Naive thymus-derived CD4-positive, alpha-beta T cell (primary cell): ENCODE measurements at places on chromosomes 5 and 9.

- H3K4me1 ChIP-seq: peaks cover 6% of the 10 kb centered on the region
- no peak overlapping the region for H3K4me3 ChIP-seq
- no peaks in the 10 kb centered on the region for H3K27me3 ChIP-seq
- no peaks in the 10 kb centered on the region for H3K36me3 ChIP-seq
- no peak overlapping the region for H3K27ac ChIP-seq
Measured at GRCh38 chr5:107542831-107543231, 127.9 kb downstream of the EFNA5 start.

DNA sequence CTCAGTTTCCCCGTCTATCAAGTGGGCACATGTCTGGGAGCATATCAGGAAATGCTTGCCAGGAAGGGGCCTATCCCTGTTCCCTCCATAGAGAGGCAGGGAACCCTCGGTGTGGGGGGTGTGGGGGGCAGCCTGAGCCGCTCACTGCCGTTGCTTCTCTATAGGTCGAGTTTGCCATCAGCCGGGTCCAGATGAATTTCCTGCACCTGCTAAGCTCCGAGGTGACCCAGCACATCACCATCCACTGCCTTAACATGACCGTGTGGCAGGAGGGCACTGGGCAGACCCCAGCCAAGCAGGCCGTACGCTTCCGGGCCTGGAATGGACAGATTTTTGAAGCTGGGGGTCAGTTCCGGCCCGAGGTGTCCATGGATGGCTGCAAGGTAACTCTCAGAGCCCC, 13.8 kb upstream of the ORM1 start:
- H3K4me3 ChIP-seq: no peak overlapping the region
- no peaks in the 10 kb centered on the region for H3K36me3 ChIP-seq
- DNase-seq: no peak
- H3K27me3 ChIP-seq: no peaks in the 10 kb centered on the region

GRCh38 chr5:6401410-6401809, 23.1 kb upstream of the MED10 start:
- H3K27me3 ChIP-seq: no peaks in the 10 kb centered on the region
- no peaks in the 10 kb centered on the region for H3K36me3 ChIP-seq
- no peaks in the 10 kb centered on the region for H3K4me1 ChIP-seq
- DNase-seq: no peak
- no peak overlapping the region for H3K27ac ChIP-seq
- H3K4me3 ChIP-seq: no peak overlapping the region

- no peak for DNase-seq
- no peak overlapping the region for H3K27ac ChIP-seq
- H3K4me3 ChIP-seq: no peak overlapping the region
- peaks cover 3% of the 10 kb centered on the region for H3K4me1 ChIP-seq
- H3K27me3 ChIP-seq: no peaks in the 10 kb centered on the region
Measured at GRCh38 chr5:14741131-14741530, 76.6 kb downstream of the OTULIN start.

DNA sequence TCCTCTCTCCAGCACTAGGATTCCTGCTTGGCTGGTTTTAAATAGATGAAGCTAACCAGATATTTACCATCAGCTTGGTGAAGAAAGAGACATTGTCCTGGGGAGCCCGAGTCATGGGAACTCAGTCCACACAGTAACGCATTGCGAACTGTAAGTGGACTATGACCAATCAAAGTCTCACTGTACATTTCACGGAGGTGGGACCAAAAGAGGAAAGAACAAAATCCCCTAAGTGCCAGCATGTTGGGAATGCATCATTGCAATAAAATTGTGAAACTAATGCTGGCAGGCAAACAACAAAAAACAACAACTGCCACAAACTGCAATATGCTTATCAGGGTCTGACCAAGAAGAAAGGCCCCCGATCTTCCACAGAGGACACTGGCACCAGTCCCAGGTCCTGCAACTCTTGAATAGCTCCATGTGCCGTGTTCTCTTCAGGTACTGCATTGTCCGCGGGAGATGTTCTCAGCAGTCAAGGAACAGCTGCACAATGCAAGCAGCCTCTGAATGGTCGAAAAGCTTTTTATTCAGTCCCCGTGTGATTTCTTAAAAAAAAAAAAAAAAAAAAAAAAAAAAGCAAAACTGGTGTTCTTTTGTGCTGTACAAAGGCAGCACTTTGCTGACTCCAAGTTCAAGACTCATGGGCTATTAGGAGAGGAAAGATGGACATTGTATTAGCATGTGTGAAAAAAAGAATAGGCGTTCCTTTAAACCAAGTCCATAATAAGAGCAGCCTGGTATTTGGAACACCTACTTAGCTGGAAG, 38.1 kb downstream of the SEMA6A start:
- H3K27ac ChIP-seq: no peak overlapping the region
- DNase-seq: no peak
- no peak overlapping the region for H3K4me3 ChIP-seq
- H3K4me1 ChIP-seq: no peaks in the 10 kb centered on the region

GRCh38 chr5:138610415-138610917, 35.3 kb upstream of the HSPA9 start:
- no peak for DNase-seq
- no peaks in the 10 kb centered on the region for H3K36me3 ChIP-seq
- no peaks in the 10 kb centered on the region for H3K27me3 ChIP-seq
- peaks cover 10% of the 10 kb centered on the region for H3K4me1 ChIP-seq

DNA sequence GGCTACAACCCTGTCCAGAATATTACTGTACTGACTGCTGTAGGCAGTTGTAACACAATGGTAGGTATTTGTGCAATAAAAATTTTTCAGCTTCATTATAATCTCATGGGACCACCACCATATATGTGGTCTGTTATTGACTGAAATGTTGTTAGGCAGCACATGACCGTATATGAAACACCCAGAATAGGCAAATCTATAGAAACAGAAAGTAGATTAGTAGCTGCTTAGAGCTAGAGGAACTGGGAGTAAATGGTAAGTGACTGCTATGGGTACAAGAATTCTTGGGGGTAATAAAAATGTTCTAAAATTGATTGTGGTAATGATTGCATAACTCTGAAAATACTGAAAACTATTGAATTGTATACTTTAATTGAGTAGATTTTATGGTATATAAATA, 185.7 kb downstream of the ESM1 start:
- DNase-seq: no peak
- H3K27me3 ChIP-seq: no peaks in the 10 kb centered on the region
- H3K27ac ChIP-seq: no peak overlapping the region
- H3K4me1 ChIP-seq: no peaks in the 10 kb centered on the region
- H3K4me3 ChIP-seq: no peak overlapping the region

GRCh38 chr9:75775966-75776691, 114.3 kb upstream of the PCSK5 start:
- H3K36me3 ChIP-seq: no peaks in the 10 kb centered on the region
- H3K4me1 ChIP-seq: no peaks in the 10 kb centered on the region
- H3K27me3 ChIP-seq: no peaks in the 10 kb centered on the region
- no peak overlapping the region for H3K27ac ChIP-seq
- no peak overlapping the region for H3K4me3 ChIP-seq
- DNase-seq: no peak

DNA sequence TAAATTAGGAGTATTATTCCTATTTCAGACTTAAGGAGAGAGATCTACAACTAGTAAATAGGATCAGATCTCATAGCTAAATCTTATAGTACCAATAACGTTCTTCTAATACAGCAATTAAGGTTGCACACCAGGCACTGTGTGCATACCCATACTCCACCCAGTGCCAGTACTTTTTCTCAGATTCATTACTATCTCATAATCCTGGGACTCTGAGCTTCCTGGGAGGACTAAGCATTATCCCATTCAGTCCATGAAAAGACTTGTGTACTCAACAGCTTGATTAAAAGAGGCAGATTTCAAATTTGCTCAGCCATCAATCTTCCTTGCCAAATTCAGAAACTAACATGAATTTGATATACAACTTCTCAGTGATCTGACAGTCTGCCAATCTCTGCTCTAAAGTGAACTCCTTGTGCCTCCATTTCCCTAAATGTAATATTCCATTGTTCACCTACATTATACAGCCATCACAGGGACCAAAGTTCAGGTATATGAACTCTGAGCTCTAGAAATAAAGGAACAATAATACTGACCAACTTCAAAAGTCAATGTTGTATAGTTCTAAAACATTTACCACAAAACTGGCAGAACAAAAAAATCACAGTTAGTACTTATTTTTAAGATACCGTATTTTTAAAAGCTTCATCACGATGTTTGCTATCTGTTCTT, 7.2 kb downstream of the STRBP start:
- no peaks in the 10 kb centered on the region for H3K4me1 ChIP-seq
- H3K36me3 ChIP-seq: no peaks in the 10 kb centered on the region
- no peak overlapping the region for H3K4me3 ChIP-seq
- DNase-seq: no peak

DNA sequence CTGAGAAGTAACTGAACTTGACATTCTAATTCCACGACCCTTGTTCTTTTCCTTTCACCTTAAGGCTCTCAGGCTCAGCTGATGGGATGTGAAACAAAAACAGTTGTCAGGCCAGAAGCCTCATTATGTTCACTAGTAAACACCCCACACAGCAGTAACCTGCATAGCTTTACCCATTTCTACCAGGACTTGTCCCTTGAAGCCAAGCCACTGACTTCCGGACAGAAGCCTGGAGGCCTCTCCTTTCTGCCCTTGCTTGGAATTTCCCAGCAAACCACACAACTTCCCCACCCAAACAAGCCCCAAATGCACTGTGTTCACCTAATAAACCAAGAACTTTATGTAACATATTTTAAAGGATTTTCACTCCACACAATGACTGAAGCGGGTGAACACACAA, 19.6 kb downstream of the PRUNE2 start:
- no peak overlapping the region for H3K27ac ChIP-seq
- no peaks in the 10 kb centered on the region for H3K36me3 ChIP-seq

GRCh38 chr5:67827541-67827940, 388.0 kb upstream of the PIK3R1 start:
- no peak for DNase-seq
- no peaks in the 10 kb centered on the region for H3K27me3 ChIP-seq

- no peaks in the 10 kb centered on the region for H3K4me1 ChIP-seq
- no peak overlapping the region for H3K27ac ChIP-seq
- no peaks in the 10 kb centered on the region for H3K36me3 ChIP-seq
- H3K4me3 ChIP-seq: no peak overlapping the region
Measured at GRCh38 chr5:148186248-148187003, 16.4 kb upstream of the SPINK6 start.

- DNase-seq: peak; percentile 74
- no peaks in the 10 kb centered on the region for H3K27me3 ChIP-seq
Measured at GRCh38 chr5:134577796-134578577, 52.5 kb downstream of the JADE2 start.

DNA sequence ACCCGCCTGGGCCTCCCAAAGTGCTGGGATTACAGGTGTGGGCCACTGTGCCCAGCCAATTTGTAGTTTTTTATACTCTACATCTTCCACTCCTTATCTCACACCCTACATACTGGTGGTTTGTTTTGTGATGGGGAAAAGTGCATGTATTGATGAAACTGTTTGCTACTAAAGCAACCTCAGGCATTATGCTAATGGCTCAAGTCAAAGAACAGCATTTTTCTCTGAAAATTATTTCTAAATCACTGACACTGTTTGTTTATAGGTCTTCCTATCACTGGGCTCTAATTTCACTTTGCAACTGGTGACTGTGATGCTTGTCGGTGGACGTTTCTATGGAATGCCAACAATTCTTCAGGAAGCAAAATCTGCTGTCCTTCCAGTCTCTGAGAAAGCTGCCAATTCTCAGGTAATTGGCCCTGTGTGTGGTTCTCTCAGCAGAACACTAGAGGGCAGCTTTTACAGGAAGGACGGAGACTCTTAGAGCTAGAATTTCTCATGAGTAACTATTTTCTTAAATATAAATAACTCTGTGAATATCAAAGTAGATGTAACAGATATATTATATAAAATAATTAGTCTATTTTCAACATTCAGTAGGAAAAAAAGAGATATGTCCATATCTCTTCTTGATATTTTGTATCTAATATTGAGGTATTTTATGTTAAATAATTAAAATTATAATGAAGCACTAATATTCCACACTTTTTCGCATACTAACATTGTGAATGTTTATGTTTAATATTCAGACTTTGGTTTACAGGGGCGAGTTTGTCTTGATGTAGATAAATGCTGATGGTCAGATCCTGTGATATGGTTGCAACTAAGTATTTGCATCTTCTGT, 244.1 kb downstream of the ADGRV1 start:
- H3K4me3 ChIP-seq: no peak overlapping the region
- H3K27me3 ChIP-seq: no peaks in the 10 kb centered on the region
- no peaks in the 10 kb centered on the region for H3K36me3 ChIP-seq
- peak; percentile 6 for DNase-seq
- no peaks in the 10 kb centered on the region for H3K4me1 ChIP-seq

DNA sequence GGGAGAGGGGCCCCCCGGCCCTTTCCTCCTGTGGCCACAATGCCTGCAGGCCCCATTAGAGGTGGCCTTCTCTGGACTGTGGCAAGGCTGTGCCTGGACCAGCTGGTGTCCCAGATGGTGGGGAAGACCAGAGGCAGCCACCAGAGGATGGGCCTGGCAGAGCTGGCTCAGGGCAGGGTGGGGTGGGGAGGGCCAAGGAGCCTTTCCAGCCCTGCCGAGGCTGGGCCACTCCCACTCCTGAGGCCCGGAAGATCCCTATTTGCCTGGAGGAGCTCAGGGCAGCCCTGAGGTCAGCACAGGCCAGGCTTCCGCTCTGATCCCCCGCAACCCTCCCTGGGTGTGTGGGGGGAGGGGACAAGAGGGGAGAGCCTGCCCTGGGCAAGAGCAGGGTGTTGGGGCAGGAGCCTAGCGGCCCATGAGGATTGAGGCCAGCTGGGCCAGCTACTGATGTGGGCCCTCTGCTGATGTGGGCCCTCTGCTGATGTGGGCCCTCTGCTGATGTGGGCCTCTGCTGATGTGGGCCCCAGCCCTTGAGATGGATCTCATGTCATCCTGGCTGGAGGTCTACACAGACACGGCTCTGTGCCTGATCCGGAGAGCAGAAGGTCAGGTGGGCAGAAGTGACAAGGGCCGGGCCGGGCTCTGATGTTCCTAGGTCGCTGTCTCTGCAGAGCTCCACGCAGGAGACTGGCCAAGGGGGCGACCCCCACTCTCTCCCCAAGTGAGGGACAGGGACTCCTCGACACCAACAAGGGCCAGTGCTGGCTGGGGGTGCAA, 6.0 kb downstream of the MRPS2 start:
- no peak overlapping the region for H3K4me3 ChIP-seq
- H3K36me3 ChIP-seq: no peaks in the 10 kb centered on the region
- no peaks in the 10 kb centered on the region for H3K27me3 ChIP-seq

- no peak overlapping the region for H3K4me3 ChIP-seq
- no peaks in the 10 kb centered on the region for H3K27me3 ChIP-seq
- DNase-seq: no peak
Measured at GRCh38 chr9:77290373-77290772, 113.0 kb downstream of the VPS13A start.

DNA sequence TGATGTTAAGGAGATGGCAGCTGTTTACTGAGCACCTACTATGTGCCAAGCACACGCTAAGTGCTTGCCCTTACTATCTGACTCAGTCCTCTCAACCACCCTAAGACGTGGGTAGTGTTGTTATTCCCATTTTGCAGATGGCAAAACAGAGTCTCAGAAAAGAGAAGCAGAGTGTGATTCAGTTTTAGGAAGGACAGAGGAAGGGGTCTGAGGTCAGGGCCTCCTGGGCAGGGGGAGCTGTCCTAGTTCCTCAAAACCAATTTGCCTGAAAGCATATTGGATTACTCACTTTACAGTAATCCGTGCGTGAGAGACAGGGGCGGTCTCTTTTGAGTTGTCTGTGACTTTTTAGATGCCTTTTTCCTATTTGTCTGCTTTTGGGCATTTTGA, 23.2 kb downstream of the DNM1 start:
- no peak for DNase-seq
- no peaks in the 10 kb centered on the region for H3K4me1 ChIP-seq
- H3K4me3 ChIP-seq: no peak overlapping the region
- no peaks in the 10 kb centered on the region for H3K27me3 ChIP-seq
- no peaks in the 10 kb centered on the region for H3K36me3 ChIP-seq

GRCh38 chr5:125134216-125135081, 388.0 kb upstream of the ZNF608 start:
- H3K36me3 ChIP-seq: no peaks in the 10 kb centered on the region
- H3K4me1 ChIP-seq: no peaks in the 10 kb centered on the region
- no peak for DNase-seq
- no peaks in the 10 kb centered on the region for H3K27me3 ChIP-seq
- no peak overlapping the region for H3K4me3 ChIP-seq
- no peak overlapping the region for H3K27ac ChIP-seq
